ENCODE measurements at places on chromosomes 2 and 18. TPM values are rescaled to one million over a fixed set of nuclear protein-coding genes. Genes with fewer than 3 reads are reported as not detected.

Gene CD226
- total RNA-seq, result 2.9 TPM

Gene CPO
- 0.23 TPM for total RNA-seq

Gene GKN1
- not detected for total RNA-seq

Gene REG3A
- total RNA-seq, result 2.9 TPM

Gene MBP
- 91.4 TPM for total RNA-seq

Gene UGT1A8
- 26.4 TPM for total RNA-seq

Gene FSHR
- 0.20 TPM for total RNA-seq

Gene GAD1
- total RNA-seq, result not detected

Gene RGPD4
- not detected for total RNA-seq

DNA sequence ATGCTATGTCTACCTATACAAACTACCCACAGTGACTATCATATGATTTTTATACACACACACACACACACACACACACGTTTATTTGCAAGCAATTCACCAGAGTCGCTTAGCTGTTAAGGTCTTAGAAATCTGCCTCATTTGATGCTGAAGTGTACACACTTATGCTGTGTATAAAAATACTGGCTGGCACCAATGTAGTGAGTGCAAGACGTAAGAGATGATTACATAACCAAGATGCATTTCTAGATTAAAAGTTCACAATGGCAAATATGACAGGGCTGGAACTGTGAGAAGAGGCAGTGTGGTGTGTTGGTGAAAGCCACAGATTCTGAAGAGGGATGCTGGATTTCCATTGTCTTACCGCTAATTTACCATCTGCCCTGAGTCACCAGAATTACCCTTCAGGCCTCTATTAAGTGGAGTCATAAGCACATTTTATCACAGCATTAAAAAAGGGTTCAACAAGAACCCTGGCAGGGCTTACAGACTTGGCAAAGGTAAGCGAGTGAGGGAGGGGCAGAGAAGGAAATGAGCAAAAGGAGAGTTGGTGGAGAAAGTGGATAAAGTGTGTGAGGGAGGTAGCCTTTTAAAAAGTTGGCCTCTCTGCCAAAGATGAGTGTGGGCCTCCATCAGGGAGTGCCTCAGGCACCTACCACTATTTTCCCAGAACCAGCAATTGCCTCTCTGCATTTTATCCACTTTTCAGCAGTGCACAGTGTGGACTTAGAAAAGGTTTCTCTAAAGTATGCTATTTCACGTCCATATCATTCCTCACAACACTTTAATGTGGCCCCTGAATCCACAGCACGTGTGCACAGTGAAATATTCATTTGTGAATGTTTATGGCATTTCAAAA lies 21.5 kb downstream of the MEIS1 start:
- no peak for DNase-seq

GRCh38 chr18:63318889-63319382 lies 633 bp downstream of the BCL2 start:
- no peak for DNase-seq

DNA sequence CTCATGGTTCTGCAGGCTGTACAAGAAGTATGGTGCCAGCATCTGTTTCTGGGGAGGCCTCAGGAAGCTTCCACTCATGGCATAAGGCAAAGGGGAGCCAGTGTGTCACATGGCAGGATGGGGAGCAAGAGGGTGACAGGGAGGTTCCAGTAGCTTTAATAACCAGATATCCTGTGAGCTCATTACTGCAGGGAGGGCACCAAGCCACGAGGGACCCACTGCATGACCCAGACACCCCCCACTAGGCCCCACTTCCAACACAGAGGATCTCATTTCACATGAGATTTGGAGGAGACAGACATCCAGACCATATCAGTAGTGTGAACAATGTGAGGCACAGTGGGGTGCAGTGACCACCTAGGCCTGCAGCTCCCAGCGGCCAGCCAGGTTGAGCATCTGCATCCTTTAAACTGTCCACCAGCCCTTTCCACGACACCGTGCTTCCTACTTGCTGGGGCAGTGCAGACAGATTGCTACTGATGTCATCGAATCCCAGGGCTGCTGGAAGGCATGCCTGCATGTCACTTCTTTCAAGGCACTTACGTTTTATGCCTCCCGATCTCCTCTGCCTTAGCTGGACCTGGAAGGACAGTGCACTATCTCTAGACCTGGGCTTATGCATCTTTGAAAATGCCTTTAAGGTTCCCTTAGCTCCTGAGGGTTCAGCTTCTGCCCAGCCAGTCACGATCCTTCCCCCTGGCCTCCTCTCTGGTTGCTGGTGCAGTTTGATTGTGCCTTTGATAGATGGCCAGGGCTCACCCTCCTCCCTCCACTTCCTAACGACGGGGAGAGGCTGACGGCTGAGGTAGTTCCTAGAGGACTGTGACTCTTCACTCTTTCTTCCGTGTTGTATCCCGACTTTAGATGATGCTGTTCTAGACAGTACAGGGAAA lies 174.3 kb downstream of the FAM210A start:
- no peak for DNase-seq

DNA sequence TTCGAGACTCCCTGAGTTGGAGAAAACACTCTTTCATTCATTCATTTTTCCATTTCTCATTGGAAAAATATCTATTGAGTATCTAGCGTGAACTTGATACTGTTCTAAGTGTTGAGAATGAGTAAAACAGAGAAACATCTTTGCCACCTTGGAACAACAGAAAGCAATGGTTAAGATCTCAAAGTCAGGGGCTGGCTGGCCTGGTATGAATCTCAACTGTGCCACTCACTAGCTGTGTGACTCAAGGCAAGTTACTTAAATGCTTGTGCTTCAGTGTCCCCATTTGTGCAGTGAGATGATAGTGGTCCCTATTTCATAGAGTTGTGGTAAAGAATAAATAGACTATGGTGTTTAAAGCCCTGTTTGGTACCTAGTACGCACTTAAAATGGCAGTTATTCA lies 415.2 kb downstream of the NBAS start:
- DNase-seq, result no peak

- no peak for DNase-seq
Observed at GRCh38 chr2:200810998-200811332, 745 bp upstream of the BZW1 start.

- no peak for DNase-seq
Observed at GRCh38 chr2:163771596-163771995, 35.8 kb upstream of the FIGN start.

DNA sequence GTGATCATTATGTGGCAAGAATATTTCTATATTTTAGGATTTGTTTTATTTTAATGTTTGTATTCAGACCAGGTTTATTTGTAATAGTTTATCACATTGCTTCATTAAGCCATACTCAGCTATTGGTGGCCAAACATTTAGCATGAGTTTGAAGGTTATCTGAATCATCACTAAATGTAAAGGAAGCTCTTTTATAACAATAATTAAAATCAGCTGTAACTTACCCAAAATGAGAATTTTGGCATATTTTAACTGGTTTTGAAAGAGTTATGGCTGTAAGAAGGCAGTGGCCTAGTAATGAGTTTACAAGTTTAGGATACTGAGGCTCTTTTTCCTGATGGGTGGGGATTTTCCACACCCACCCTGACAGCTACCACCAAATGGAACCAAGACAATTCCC lies 177.8 kb downstream of the EN1 start:
- no peak for DNase-seq

DNA sequence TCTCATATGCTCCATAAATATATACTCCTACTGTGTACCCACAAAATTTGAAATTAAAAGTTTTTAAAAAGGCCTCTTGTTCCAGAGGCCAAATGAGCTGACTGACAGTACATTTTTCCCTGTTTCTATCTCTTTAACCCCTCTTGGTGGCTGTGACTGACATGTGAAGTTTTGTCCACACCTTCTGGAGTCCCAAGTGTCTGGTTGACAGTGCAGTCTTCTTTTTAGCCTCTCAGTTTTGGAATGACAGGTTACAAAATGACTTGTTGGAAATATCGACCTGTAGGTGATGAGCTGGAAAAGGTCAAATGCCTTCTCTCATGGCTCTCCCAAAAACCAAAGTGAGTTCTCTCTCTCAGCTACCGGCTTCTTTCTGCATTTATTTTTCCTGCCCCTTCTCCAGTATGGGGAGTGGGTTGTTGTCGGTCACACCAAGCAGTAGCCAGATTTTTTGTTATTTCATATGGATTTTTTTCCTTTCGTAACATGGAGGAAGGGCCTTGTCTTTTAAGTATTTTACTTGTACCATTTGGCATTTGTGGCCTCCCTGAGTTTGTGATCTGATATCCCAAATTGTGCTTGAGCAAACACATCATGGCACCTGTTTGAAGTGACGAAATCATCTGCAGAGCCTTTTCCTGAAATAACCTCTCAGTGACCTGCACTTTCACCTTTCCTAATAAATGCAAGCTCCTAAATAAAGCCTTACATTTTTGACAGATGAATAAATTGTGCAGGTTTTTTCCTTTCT lies 143.9 kb downstream of the ESCO1 start:
- DNase-seq, result no peak

- no peak for DNase-seq
Observed at GRCh38 chr2:60152226-60152833, 401.1 kb downstream of the BCL11A start.

DNA sequence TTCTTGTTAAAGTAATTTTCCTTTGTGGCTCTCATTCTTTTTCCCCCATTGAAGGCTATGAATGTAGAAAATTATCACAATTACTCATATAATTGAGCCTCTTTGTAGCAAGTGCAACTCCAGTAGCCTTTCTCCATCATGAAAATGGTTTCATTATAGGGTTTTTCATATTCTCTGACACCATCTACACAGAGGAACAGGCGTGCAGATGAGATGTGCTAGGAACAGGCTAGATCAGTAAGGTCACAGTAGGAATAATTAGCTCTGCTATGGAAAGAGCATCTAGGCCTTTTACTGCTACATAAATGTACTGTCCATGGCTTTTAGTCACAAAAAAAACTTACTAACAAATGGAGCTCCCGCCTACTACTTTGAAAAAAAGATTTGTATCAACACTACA lies 12.6 kb upstream of the DLX1 start:
- no peak for DNase-seq

DNA sequence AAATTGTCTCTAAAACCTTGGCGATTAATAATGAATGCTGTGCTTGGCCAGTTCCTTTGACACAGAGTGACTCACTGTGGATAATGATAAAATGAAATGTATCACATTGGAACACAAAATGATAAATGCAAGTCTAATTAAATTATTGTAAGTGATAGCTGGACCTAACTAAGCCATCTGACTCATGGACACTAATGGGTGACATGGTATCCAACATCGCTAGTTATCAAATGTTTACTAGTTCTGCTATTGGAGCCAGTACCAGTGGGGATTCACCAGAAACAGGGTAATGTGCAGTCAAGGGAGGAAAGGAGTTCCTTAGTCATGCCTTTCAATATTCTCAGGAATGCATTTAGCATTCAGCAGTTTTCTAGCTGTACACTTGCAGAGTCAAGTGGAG lies 736.3 kb upstream of the ACVR2A start:
- no peak for DNase-seq

- no peak for DNase-seq
Observed at GRCh38 chr2:45640576-45640975, 10.9 kb upstream of the PRKCE start.

- no peak for DNase-seq
Observed at GRCh38 chr2:69645031-69645431, 1.5 kb upstream of the AAK1 start.

GRCh38 chr2:174662459-174662858 lies 64.9 kb upstream of the WIPF1 start:
- DNase-seq, result no peak

DNA sequence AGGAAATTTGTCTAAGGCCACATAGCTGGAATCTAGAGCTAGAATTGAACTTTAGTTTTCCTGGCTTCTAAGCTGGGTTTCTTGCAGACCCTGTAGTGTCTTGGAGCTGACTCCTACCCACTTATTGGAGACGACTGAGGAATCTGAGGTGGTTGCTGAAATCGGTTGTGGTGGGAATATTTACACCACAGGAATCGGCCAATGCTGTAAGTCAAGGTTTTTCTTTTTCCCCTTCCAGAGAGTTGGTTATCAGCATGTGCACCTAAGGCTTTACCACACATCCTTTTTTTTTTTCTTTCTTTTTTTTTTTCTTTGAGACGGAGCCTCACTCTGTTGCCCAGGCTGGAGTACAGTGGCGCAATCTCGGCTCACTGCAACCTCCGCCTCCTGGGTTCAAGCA lies 9.4 kb downstream of the CABLES1 start:
- DNase-seq, result no peak

GRCh38 chr2:202612145-202612544 lies 22.6 kb upstream of the FAM117B start:
- DNase-seq, result no peak

GRCh38 chr2:64672708-64673107 lies 19.0 kb upstream of the SERTAD2 start:
- DNase-seq, result no peak

DNA sequence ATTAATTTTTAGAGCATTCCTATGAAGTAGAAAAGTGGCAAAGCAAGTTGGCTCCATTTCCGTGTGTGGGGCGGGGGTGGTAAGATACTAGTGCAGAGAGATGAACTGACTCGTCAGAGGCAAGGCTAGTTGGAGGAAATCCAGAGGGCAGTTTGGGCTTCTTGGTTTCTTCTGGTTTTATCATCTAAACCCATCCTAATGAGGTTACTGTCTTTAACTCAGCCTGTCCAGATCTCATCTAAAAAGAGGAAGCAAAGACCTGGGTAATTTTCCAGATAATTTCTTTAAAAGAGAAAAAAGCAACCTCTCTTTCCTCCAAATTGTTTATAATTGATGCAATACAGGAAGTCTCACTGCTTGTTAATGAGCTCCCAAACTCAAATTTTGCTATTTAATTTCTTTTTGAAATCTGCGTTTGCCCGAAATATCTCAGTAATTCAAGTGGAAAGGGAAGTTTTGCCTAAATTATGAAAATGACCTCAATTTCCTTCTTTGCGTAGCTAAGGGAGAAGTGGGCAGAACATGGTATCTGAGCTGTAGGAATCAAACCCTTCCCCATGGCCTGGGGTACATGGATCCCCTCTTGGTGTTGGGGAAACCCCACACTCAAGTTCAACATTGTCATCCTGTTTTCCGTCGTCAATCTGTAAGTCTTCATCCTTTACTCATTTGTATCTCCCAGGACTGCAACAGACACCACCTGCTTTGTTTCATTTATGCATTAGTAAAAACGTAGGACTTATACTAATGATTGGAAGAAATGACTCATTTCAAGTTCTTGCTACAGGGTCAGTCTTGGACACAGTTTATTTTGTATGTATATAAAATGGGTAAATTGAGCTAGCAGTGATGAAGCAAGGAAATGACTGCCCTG lies 89.1 kb upstream of the KLF7 start:
- no peak for DNase-seq

- DNase-seq, result no peak
Observed at GRCh38 chr2:19542796-19543662, 184.6 kb upstream of the OSR1 start.

DNA sequence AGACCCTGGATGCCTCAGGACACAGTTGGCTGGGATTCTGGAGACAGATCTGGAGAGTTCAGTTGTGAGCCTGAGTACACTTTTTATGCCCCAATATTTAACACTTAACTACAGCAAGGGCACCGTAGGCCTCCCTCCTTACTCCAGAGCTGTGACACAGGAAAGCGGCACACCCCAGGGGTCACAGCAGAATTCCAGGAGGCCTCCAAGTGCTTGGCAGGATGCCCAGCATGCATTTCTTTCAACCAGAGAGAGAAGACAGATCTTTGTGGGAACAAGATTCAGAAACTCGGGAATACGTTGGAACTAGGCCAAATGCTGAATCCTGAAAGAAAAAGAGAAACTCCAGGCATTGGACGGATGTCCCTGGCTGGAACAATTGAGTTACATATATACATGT lies 199.2 kb upstream of the NT5C1B start:
- peak; percentile 35 for DNase-seq

GRCh38 chr2:124894199-124894598 lies 869.1 kb downstream of the CNTNAP5 start:
- no peak for DNase-seq

Measured in mucosa of gallbladder (tissue), 1 donor.